ENCODE measurements at places on chromosomes 16 and 17. TPM values are rescaled to one million over a fixed set of nuclear protein-coding genes. Genes with fewer than 3 reads are reported as not detected.
A peak's percentile ranks its signal among the peaks of the same experiment; 100 is the strongest.

GRCh38 chr17:7889166-7889955 is 772 bp downstream of the CHD3 start:
- H3K4me1 ChIP-seq, result peaks cover 21% of the 10 kb centered on the region
- peaks cover 9% of the 10 kb centered on the region for H3K36me3 ChIP-seq

The CCDC57 gene
- 19.9 TPM for total RNA-seq

DNA sequence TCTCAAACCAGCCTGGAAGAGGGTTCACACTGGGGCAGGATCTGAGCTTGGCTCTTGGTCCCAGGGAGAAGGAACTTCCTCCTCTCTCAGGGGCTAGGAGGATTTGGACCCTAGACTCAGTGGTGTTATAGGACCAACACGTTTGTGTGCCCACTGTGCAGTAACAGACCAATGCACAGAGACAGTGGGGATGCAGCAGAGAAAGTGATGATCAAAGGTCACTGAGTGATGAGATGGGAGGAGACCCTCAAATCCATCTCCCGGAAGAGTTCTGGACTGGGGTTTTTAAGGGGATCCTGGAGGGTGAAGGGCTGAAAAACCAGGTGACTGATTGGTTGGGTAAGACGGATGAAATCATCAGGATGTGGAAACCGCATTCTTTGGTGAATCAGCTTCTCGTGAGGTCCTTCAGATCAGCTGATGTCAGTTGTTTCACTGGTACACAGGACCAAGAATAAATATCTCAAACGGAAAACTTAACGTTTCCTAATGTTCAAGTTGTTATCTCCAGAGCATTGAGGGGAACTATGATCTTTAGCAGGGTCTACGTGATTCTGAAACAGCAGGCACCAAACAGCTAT is 3.3 kb upstream of the VAC14 start:
- H3K4me3 ChIP-seq, result no peak overlapping the region
- peaks cover 6% of the 10 kb centered on the region for H3K4me1 ChIP-seq
- DNase-seq, result no peak
- no peak overlapping the region for H3K27ac ChIP-seq
- H3K36me3 ChIP-seq, result no peaks in the 10 kb centered on the region
- H3K27me3 ChIP-seq, result no peaks in the 10 kb centered on the region

The SLC6A4 gene
- total RNA-seq, result 0.61 TPM

The P3H4 gene
- total RNA-seq, result 8.4 TPM

GRCh38 chr17:79026376-79027273 is 2.7 kb downstream of the C1QTNF1 start:
- H3K4me1 ChIP-seq, result peaks cover 16% of the 10 kb centered on the region
- H3K27me3 ChIP-seq, result no peaks in the 10 kb centered on the region
- DNase-seq, result peak; percentile 57
- no peak overlapping the region for H3K4me3 ChIP-seq
- peak overlapping the region; percentile 14 for H3K27ac ChIP-seq

The HEATR9 gene
- not detected for total RNA-seq

- H3K4me3 ChIP-seq, result no peak overlapping the region
- peaks cover 10% of the 10 kb centered on the region for H3K4me1 ChIP-seq
- no peak overlapping the region for H3K27ac ChIP-seq
- no peak for DNase-seq
- H3K27me3 ChIP-seq, result no peaks in the 10 kb centered on the region
- H3K36me3 ChIP-seq, result peaks cover 54% of the 10 kb centered on the region
Observed at GRCh38 chr17:81687770-81688541, 4.1 kb downstream of the HGS start.

Measured in pancreas (tissue), 10 donors.